ENCODE measurements at places on chromosomes 12 and 14.

- DNase-seq, result no peak
These were observed 8.0 kb downstream of the NCOR2 start for GRCh38 chr12:124559182-124560017.

- DNase-seq, result no peak
These were observed 280.0 kb downstream of the RAD51B start for GRCh38 chr14:68099495-68100045.

DNA sequence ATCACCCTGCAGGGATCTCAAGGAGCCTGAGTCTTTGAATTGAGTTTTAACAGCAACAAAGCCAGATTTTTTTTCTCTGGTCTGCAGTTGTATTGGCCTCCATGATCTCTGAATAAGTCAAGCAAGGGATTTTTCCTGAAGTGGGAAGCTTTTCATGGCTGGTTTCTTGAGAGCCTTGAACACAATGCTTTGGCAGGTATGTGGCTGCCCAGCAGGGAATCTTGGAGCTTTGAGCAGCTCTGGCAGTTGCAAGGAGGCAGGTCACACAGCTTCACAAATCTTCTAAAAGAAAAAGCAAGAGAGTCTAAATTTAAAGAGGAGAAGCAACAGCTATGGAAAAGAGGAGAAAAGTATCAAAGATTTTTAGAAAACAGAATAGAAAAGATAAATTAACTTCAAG lies 60.1 kb downstream of the RPS29 start:
- DNase-seq, result no peak

DNA sequence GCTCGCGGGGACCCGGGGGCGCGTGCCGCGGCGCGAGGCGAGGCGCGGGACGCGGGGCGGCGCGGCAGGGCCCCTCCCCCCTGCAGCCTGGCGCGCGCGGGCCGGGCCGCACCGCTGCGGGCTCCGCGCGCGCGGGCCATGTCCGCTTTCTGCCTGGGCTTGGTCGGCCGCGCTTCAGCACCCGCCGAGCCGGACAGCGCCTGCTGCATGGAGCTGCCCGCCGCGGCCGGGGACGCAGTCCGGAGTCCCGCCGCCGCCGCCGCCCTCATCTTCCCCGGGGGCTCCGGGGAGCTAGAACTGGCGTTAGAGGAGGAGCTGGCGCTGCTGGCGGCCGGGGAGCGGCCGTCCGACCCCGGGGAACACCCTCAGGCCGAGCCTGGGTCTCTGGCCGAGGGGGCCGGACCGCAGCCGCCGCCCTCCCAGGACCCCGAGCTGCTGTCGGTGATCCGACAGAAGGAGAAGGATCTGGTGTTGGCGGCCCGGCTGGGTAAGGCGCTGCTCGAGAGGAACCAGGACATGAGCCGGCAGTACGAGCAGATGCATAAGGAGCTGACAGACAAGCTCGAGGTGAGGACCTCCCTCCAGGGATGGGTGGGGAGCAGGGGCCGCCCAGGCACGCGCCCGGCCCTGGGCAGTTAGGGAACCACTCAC lies 820 bp downstream of the BICDL1 start:
- DNase-seq, result peak; percentile 80

- no peak for DNase-seq
These were observed 23.1 kb downstream of the NUP37 start for GRCh38 chr12:102096855-102097254.

DNA sequence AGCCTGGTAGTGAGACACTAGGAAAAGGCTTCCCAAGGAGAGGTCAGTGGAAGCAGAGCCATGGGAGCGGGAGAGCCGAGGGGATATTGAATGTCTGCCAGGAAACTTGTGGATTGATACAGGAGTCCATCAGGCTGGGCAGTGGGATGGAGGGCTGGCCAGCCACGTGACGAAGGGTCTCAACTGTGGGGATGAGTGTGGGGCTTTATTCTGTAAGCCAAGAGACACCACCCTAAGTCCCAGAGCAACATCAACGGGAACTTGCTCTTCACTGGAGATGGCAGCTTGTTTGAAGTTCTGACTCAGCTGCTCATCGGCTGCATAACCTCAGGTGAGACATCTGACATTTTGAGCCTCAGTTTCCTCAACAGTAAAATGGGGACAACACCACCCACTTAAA lies 197.8 kb downstream of the VRK1 start:
- no peak for DNase-seq

DNA sequence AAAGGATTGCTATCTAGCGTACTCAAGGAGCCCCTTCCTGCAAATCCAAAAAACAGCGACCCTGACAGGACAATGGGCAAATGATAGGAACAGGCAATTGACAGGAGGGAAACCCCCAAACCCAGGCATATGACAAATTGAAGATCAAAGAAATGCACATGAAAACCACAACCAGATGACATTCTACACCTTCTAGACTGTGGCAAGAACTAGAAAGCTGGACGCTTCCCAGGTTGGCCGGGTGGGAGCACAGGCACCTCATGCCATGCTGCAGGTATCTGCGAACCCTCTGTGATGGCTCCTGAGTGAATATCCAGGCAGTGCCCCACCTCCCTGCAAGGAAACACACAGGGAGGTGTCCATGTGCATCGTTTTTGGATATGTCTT lies 37.1 kb downstream of the CMKLR1 start:
- no peak for DNase-seq

DNA sequence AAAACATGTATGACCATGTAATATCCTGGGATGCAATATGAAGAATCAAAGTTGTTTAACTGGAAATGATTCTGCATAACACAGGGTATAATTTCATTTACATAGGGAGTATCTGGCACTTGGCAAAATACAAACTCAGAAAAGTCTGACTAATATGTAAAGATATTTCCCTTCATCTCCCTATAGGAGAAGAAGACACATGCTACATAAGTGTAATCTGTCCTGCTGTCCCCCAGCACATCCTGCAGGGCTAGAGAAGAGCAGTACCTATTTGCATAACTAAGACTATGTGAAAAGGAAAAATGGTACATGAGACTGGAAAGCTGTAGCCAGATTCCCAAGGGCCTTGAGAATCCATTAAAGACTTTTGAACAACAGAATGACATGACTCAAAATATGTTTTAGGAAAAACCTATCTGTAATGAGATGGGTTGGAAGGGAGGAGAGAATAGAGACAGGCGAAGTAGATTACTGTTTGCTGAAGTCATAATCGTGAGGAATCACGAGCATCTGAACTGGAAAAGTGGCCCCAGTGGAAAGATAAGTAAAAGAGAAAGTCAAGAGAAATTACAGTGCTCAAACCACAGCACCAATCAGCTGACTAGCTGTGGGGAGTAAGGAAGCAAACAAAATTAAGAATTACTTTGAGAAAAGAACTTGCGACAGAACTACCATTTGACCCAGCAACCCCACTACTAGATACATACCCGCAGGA lies 155.1 kb upstream of the HMGA2 start:
- peak; percentile 45 for DNase-seq

DNA sequence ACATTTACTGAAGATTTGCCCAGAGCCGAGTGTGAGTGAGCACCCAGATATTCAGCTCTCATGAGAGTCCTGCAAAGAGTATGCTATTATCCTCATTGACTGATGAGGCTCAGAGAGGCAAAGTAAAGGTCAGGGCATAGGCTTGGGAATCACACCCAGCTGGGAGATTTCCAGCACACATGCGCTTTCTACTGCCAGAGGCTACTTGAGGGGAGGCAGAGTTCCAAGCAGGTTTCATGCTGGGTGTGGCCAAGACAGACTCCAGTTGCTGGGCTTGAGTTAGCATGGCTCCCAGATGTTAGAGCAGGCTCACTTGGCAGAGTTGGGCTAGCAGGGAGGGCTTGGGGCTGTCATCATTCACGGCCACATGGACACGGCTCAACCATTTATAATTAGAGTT lies 14.4 kb upstream of the FAM181A start:
- DNase-seq, result no peak

GRCh38 chr12:87120440-87120839 lies 864.2 kb upstream of the MGAT4C start:
- no peak for DNase-seq

DNA sequence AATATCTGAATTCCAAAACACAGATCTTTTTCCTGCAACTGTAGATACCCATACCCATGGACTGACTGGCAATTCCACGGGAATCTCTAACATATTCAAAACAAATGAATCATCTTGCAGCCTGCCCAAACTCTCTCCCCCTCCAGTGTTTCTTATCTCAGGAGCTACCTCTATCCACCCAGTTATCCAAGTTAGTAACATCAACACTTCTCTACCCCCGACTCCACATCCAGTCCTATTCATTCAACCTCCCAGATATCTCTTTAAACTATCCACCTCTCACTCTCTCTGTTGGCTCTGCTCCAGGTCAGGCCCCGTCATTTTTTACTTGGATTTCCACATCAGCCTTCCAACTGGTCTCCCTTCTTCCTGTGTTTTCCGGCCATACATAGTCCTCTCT lies 6.7 kb upstream of the KCNH5 start:
- DNase-seq, result no peak

DNA sequence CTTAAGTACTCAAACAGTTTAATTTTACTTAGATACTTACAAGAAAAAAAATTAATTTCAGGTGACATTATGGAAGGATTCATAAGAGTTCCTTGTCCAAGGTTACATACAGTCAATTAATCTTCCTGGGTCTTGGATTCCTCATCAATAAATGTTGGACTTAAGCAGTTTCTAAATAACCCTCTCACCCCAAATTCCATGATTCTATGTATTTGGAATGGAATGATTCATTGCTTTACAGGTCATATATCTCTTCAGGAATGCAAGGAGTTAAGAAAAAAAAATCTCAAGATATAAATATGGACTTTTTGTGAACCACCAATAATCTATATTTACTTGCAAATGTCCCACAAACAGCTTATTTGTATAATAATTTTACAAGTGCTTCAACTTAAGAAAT lies 84.2 kb upstream of the BMP4 start:
- no peak for DNase-seq

- DNase-seq, result no peak
These were observed 333.6 kb downstream of the DPF3 start for GRCh38 chr14:72560331-72560730.

GRCh38 chr14:59629444-59630287 lies 53.1 kb upstream of the CCDC175 start:
- no peak for DNase-seq
